ENCODE measurements at places on chromosomes 2 and 18.

DNA sequence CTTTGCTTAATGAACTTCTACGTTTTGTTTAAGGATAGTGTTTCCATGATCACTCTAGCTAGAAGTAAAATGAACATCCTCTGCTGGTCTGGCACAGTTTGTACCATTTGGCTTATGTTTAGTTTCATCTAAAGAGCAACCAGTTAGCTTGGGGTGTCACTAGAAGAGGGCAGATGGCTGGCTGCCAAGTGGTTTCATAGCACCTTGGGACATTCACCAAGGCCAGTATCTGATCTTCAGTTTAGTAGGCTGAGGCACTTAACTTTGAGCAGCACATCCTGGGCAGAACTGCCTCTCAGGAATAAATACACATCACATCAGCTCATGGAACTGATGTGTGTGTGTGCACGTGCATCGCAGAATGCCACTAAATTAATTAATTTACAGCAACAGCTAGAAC is 68.4 kb downstream of the NXPH2 start:
- DNase-seq: no peak

DNA sequence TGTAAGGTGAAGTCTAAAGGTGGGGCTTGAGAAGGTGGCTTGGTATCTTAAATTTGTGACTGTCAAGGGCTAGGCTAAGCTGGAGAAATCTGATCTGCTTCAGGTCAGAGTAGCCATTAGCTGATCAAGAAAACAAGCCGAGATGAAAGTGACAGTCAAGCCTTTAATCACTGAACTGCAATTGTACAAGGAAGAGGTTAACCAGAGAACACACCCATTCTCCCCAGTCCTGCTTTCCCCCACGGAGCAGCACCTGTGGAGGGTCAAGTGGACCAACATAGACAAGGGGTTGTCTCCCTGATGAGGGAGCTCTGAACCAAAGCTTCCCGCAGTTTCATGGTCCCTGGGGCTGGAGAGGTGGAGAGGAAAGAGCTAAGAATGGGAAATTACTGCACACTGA is 901.2 kb downstream of the DCC start:
- DNase-seq: no peak

GRCh38 chr2:113136828-113137775 is 9.7 kb downstream of the IL1RN start:
- peak; percentile 86 for DNase-seq

DNA sequence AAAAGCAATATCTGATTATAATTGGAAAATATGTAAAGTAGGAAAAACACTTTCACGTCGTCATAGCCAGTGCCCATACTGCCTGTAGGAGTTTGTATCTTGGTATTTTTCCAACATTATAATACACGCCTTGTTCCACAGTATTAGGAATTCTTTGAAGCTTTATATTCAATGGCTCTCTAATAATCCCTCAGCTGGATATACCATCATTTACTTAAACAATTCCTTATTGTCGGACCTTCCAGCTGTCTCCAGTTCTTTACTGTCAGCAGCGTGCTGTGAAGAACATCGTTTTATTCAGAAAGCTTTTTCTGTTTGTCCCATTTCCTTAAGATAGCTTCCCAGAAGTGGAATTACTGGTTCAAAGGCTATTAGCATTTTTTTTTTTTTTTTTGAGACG is 31.7 kb downstream of the ATP6V1C2 start:
- DNase-seq: no peak

DNA sequence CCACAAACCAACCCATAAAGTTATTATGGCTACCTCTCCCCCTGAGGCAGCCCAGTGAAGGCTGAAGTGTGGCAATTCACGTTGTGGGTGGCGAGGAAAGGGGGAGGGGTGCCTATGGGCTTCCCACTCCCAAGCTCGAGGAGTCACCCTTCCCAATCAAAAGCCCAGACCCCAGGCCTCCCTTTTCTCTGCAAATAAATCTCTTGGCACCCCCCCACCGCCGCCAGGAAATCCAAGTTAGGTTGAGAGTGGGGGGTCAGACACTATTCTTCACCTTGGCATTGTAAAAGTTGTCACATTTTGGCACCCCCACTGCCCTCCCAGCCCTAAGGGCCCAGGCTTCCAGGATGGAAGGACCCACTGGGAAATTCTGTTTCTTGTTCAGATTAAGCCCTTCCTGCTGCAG is 6.9 kb downstream of the ANKRD53 start:
- DNase-seq: peak; percentile 86

DNA sequence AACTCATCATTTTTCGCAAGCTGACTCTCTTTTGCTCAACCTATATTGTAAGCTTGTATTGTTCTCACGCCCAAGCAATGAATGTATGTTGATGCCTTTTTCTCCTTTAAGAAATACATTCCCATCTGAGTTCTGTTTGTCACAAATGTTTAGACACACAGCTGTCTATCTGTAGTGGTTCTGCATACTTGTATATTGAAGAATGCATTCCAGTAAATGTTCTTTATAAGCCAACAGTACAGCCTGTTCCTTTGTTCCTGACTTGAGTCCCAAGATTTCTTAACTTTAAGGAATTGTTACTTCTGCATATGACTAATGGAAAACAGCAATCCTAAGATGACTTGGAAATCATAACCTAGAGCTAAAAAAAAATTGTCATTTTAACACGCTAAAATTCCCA is 849.1 kb upstream of the POU3F3 start:
- DNase-seq: no peak

DNA sequence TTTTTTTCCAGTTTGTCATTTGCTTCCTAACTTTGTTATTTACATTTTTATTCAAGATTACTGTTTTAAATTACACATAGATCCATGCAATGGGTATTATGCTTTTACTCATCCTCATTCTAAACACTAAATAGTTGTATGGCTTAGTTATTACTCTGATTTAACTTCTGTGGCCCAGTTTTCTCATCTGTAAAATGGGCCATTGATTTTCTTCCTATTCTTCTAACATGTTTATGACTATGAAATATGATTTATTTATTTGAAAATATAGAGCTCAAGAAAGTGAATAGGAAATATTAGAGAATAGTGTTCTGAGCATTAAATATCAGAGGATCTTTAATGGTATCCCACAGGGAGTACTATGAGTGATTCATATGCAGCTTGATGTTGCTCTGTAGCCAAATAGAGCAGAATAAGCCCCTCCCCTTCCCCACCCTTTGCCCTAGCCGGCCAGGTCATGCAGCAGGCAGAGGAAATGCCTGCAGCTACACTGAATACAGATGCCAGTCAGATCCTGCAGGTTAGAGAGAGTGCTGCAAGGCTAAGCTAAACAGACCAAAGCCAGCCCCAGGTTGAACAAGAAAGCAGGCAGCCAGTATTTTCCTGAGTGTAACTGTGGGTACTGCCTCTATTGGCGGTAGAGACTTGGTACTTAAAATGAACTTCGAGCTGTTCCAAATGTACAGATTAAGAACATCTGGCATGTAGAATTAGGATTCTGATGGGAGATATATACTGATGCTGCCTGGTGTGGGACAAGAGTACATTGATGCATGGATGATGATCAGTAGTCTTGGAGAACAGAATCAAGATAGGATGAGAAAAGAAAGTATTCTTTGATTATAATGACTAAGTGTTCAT is 11.7 kb upstream of the ACYP2 start:
- DNase-seq: peak; percentile 91

GRCh38 chr2:105255979-105256378 is 14.4 kb downstream of the GPR45 start:
- DNase-seq: no peak

- DNase-seq: no peak
Observed at GRCh38 chr2:74925361-74925786, 33.1 kb upstream of the POLE4 start.

DNA sequence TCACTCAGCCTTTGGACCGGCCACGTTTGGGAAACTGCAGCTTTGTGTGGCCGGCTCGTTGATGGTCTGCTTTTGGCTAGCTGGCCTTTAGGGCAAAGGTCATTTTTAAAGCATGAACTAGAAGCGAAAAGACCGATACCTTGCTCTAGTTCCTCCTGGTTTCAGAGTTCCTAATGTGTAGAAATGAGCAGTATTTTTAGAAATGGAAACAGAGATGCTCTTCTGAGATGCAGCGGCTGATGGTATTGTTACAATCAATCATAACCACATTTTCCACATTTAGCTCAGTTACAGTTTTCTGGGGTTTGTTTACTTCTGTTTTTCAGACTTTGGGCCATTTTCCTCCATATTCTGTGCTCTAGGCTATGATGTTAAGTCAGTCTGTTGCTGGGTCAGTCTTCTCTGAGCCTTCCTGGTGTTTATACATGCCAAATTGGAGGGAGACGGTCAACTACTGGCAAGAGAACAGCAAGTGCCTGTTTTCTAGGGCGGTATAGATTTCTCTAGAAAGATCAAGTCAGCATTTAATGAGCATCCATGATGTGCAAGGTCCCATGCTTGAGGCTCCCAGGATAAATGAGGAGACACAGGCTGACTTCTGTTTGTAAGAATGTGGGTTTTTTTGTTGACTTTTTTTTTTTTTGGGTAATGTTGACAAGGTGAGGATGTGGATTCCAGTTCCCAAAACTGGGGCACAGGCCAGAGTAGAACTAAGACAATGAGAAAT is 28.0 kb downstream of the RNF144A start:
- DNase-seq: no peak

- no peak for DNase-seq
Observed at GRCh38 chr2:3911882-3912455, 208.6 kb downstream of the DCDC2C start.

GRCh38 chr2:46014911-46015654 is 282.1 kb upstream of the EPAS1 start:
- no peak for DNase-seq

- no peak for DNase-seq
Observed at GRCh38 chr2:220509096-220509757, 881.8 kb downstream of the SLC4A3 start.

GRCh38 chr2:207516206-207516605 is 13.6 kb upstream of the CREB1 start:
- DNase-seq: no peak

- DNase-seq: peak; percentile 81
Observed at GRCh38 chr2:240295256-240296103, 140.0 kb upstream of the GPC1 start.

DNA sequence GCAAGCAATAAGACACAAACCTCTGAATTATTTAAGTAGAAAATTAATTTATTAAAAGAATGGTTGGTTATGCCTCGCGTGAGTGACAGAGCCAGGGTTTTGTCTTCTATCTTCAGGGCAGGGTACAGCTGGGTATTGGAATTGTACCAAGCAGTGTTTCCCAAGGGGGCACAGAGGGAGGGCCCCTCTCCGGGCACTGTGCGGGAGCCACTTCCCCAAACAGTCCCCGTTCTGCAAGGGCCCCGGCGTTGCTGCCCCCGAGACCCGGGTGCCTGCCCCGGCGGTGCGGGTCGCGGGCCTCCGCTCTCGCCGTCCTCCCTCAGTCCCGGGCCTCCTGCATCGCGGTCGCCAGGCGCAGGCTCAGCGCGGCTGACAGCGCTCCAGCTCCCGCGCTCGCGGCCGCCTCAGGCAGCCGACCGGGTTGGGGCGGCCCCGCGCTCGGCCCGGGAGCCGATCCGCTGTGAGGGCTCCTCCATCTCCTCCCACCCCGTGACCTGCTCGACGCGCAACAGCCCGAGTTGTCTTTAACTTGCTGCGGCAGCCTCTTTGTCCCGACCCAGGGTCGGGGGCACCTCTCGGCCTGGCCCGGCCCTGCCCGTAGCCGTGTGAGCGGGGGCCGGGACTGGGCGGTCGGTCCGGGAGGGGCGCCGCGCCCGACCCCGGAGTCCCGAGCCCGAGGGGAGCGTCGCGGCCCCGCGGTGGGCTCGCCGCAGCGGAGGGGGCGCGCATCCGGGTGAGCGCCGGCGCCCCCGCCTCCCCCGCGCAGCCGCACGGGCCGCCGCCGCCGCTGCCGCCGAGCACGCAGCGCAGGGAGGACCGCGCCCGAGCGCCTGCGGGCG is 620 bp upstream of the GALNT1 start:
- peak; percentile 96 for DNase-seq
